ENCODE measurements at places on chromosomes 3 and 15.

- DNase-seq = no peak
Measured at GRCh38 chr15:42083605-42083908, 10.8 kb downstream of the PLA2G4D start.

DNA sequence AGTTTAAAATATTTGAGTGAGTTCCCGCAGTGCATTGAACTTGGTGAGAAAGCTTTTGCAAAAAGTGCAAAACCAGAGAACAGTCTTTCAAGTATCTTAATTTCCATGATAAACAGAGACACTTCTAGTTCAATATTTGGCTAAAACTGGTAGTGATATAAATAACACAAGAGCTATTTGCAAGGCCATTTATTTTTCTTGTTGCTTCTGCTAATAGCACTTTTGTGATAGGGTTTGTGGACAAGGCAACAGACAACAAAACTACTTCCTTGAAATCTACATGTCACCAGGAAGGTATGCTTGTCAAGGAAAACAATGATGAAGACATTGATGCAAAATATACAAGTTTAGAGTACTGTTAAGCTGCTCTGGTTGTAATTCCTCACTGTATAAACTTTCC lies 1225.1 kb downstream of the OTOL1 start:
- DNase-seq = no peak

DNA sequence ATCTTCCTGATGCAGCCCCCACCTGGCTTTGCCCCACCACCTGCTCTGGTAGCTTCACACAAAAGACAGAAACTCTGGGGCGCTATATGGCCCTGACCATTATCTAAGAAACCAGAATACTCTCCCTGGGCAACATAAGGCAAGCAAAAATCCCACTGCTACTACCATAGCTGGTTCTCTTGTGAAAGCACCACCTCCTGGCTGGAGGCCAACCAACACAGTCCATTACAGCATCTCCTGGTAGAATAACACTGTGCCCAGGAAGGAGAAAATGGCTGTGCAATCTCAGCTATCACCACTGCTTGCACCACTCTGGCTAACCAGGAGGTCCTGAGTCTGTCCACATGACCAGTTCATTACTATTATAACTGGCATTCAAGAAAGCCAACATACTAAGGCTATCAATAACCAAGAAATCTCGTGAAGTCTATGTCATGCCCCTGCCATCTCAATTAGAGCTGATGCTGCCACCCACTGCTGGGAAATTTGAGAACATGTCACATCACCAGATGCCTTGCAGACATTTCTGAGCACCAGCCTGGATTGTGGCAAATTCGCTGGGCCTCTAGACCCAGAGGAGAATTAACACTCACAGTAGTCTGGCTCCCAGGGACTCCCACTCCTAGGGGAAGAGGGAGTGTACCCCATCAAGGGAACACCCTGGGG lies 1114.8 kb downstream of the ROBO2 start:
- no peak for DNase-seq

DNA sequence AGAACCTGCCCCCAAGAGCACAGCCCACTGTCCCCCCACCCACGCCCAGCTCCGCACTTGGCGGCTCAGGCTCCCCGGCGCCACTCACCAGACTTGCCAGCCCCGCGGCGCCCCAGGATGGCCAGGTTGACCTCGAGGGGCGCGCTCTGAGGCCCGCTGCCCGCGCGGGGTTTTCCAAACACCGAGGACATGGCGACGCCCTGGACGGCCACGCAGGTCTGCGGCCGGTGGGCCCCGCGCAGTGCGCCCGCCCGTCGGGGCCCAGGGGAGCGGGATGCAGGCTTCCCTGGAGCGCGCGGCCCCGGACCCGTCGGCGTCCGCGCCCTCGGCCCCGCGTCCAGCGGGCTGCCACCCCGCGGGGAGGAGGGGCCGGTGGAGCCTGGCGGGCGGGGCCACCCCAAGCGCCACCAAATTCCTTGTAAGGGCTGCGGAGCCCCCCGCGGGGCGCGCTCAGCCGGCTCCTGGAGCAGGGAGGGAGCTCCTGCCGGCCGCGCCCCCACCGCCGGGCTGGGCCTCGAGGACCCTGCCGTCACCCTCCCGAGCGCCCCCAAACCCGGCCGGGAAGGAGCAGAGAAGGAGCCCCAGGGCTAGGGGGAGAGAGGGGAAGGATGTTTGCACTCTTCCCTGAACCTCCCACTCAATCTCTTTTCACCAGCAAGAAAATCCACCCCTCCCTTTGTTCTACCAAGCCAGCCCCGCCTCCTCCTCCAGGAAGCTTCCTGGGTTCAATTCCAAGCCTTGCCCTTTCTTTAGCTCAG lies at the start of gene RASL12:
Gene RASL12, minus strand, starts transcription at position 347 of the 758 bp plus-strand sequence. Its CDS starts 156 bp downstream, at position 191.
- no peak for DNase-seq

DNA sequence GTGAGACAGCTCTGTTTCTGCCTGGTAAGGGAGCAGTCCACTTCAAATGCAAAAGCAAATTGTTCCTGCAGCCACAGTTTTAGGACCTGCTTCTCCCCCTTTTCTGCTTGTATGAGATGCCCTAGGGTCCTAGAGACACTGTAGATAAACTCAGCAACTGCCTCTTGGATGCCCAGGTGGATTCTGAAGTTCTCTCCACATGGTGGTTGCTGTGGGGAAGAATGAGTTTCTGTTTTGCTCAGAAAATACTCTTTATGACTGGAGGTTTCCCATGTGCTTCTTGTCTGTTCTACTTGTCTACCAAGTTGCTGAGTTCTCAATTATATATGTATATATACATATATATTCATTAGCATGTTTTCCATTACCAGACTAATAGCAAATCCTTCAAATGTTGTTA lies 5.6 kb upstream of the ZNF80 start:
- DNase-seq = no peak

GRCh38 chr3:126476166-126477060 lies 722 bp upstream of the ZXDC start:
- no peak for DNase-seq

DNA sequence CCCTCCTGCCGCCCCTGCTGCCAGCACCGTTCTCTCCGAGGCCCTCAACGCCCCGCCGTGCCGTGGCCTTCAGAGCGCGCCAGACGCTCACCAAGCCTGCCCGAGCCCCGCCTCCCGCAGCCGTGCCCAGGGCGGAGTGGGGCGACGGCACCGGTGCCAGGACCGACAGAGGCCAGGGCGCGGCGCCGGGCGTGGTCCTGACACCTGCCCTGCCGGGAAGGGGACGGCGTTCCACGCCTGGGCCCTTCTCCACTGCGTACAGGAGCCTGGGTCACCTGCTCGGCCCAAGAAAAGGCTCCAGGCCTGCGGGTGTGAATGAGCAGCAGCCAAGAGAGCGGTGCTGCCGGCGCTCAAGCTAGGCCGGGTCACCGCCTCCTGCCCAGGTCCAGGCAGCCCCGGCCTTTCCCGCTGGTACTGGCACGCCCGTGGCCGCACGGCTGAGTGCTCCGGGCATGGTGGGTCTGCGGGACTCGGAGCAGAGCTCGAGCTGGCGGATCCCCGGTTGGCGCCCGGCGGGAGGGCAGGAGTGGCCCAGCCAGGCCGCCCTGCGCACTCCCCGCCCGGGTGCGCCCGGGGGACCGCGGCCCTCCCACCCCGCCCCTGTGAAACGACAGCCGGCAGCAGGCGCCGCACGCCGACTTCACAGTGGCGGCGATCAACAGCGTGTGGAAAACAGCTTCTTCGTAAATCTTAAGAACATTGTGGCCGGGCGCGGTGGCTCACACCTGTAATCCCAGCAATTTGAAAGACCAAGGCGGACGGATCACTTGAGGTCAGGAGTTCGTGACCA lies 4.2 kb downstream of the OCA2 start:
- no peak for DNase-seq

DNA sequence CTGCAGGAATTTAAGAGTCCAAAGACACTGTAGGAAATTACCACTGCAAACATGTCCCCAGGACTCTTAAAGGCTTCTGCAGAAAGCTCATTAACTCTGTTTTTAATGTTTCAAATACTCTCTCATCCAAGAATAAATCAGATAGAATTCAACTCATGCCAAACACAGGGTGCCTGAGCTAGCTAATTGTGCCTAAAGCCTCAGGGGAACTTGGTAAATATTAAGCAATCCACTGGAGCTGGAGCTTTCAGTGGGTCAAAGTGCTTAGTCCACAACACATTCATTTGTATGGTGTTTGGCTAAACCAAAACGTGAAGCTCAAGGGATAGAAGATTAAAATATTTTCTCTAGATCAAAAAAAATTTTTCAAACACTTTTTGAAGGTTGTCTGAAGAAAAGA lies 131.4 kb downstream of the THRB start:
- no peak for DNase-seq

- no peak for DNase-seq
Measured at GRCh38 chr15:97078591-97078990, 748.1 kb downstream of the NR2F2 start.

DNA sequence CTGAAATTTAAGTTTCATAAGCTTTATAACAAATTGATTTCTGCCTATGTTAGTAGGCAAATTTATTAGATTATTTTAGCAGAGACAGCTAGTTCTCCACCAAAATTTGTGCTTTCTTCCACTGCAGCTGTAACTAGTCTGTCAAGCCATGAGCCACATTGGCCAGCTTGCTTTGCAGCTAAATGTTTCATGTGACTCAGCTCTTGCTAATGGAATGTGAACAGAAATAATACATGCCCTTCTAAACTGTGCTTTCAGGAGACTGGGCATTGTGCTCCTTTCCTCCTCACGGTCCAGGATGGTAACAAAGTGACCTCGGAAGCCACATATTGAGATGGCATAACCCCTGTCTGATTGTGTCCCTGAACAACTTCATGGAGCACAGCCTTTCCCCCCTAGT lies 51.3 kb upstream of the KPNA4 start:
- DNase-seq = no peak

DNA sequence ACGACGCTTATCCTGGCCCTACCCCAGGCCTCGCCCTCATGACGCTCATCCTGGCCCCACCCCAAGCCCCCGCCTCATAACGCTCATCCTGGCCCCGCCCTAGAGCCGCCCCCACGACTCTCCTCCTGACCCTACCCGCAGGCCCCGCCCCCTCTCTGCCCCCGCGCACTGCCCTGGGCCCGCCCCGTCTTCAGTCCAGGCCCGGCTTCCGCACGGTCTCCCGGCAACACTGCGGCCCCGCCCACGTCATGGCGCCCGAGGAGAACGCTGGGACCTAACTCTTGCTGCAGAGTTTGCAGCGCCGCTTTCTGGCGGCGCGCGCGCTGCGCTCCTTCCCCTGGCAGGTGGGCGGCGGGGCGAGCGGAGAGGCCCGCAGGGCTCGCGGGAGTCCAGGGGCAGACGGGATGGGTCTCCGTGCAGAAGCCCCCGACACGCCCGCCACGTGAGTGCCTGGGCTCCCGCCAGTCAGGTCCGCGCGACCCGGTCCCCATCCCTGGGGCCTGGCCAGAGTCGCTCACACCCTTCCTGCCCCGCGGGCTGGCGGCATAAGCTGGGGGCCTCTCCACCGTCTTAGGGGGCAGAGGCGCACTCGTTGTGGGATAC lies 52.5 kb upstream of the ROPN1B start:
- no peak for DNase-seq

DNA sequence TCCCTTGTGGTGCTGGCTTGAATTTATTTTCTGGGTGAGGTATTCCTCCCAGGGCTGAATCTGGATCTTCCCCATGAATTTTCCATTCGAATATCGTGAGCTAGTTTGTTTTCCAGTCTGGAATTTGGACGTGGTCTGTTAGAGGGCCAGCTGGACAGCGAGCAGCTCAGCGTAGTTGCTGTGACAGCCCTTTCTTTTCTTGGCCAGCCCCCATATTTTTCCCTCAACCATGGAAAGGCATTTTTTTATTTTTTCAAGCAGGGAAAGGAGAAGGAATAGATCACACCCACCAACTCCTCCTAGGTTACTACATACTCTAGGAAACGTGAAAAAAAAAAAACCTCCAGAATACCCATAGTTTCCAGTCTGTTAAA lies 152.0 kb downstream of the KLHL25 start:
- DNase-seq = peak; percentile 44

DNA sequence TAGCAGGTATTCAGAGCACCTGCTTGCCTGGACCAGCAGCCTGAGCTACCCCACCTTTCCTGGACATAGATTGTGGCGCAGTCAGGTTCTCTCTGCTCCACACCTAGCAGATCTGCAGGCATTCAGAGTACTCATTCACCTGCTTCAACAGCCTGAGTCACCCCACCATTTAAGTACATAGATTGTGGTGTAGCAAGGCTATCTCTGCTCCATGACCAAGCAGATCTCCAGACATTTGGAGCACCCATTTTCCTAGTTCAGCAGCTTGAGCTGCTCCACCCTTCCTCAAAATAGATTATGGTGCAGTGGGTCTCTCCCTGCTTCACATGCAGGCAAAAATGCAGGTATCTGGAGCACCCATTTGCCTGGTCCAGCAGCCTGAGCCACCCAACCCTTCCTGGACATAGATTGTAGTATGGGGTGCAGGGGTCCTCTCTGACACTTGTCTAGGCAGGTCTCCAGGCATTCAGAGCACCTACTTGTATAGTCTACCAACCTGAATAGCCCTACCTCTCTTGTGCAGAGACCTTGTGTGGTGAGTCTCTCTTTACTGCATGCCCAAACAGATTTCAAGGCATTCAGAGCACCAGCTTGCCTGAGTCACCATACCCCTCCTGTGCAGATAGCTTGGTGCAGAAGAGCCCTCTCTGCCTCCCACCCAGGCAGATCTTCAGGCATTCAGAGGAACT lies 466.0 kb upstream of the THBS1 start:
- DNase-seq = no peak

- no peak for DNase-seq
Measured at GRCh38 chr3:129934234-129935123, 40.0 kb upstream of the TRH start.

DNA sequence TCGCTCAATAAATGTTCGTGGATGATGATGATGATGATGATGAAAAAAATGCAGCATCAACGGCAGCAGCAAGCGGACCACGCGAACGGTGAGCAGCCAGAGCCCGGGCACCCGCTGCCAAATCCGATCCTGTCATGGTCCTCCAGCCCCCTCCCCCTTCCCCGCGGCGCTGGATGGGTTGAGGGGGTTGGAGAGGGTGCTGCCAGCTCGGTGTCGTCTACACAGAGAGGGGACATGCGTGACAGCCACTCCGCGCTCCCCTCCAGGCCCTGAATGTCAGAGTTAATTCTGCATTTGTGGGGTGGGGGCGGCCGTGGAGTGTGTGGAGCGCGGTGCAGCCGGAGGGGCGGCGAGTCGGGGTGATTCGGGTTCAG lies 722 bp downstream of the CACNA1D start:
- no peak for DNase-seq

- DNase-seq = no peak
Measured at GRCh38 chr15:65414841-65415621, 7.7 kb downstream of the IGDCC4 start.

All from thoracic aorta (tissue), 2 donors.